ENCODE measurements at places on chromosomes 1 and 21.

DNA sequence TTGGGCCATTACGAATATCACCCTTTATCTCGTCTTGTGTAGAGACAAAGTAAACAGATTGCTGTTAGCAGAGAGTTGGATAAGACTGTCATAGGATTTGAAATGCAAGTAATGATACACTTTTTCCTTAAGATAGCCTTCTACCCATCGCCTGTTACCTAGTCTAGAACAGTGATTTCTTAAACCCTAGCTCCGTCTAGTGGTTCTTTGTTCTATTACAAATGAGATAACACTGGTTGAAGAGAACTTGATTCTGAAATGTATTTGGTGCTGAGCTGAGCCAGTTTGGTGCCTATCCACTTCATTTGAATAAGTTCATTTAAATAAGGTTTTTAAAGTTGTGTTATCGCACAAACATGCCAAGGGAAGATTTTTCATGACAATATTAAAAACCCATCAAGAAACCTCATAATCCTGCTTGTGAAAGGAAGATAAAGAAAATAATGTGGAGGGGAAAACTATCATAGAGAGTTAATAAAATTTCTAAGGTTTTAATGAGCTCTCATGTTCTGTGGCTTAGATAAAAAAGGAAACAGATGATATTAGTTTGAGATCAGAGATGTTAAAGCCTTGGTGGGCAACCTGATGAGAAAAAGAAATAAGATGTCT is 1.5 kb upstream of the KCNH1 start:
- DNase-seq, result no peak

- no peak for DNase-seq
These were observed 52.5 kb upstream of the ZNF648 start for GRCh38 chr1:182113879-182114626.

DNA sequence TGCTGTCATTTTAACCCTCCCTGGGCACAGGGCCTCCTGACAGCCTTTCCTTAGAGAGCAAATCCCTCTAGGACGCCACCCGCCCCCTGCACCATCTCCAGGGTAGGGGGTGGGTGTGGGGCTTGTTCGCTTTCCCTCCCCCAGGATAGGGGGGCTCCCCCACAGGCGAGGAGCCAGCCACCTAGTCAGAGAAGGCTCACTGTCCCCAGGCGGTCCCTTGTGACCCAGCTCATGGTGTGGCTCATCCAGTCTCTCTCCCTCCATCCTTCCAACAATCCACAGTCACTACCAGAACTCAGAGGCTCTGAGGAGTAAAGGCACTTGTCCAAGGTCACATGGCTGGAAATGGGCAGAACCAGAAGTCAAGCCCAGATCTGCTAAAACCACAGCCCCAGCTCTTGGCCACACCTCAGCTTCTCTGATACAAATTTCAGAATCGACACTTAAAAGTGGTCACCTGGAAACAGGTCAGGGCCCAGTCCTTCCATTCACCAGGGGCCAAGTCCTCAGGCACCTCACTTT is 89.8 kb downstream of the MRPL37 start:
- no peak for DNase-seq

DNA sequence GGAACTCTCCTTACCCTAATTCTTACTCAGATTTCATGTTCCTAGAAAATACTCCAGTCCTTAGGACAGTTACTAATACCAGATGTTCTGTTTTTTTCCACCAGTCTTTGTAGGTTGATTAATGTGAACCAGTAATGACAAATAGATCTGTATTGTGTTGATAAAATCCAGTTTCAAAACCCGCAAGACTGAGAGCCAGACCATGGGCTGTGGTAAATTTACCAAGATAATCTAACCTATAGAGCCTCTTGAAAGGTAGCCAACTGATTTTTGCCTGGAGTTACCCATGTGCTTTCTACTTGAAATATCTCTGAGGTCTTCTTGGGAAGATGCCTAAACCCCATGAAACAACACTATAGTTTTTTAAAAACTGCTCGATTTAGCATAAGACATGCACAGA is 46.5 kb upstream of the CDC7 start:
- no peak for DNase-seq

- DNase-seq, result no peak
These were observed at the start of gene IGSF21 for GRCh38 chr1:18107369-18108298. IGSF21 (plus strand) TSS chr1:18107798; CDS start chr1:18108129, 331 bp downstream.

GRCh38 chr1:219359126-219359525 is 185.4 kb downstream of the LYPLAL1 start:
- DNase-seq, result no peak

DNA sequence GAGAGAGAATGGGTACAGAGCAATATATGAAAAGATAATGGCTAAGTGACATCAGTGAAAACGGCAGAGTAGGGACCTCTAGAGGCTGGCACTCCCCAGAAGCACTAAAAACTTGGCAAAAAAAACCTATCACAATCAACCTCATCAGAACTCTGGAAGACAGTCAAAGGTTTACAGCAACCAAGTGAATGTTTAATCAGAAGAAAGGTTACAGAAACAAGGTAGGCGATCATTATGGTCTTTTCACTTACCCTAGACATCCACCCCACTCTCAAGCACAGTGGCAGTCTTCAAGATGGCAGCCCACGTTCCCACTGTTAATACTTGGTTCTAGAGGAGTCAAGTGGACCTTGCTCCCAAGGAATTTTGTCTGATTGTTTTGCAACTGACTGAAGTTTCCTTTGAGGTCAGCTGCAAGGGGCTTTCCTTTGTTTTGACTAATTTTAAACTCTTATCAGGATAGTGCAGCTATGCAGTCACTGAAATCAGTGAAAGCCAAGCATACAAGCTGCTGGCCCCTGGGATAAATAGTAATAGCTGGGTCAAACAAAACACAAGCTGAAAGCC is 7.2 kb downstream of the KIFAP3 start:
- no peak for DNase-seq

DNA sequence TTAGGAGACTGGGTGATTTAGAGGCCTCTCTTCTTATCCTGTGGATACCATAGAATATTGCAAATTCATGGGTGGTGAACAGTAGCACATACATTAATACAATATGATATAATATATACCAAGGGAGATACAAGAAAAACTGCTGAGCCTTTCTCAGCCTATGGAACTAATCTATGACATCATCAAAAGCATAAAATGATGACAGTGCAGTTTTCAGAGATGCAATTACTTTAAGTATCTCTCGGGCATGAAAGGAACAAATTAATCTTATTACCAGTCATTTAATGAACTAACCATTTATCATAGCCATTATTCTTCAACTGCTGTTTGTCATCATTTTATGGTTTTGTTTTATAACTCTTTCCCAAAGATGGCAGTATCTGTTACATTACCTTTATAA is 3.5 kb downstream of the CHODL start:
- DNase-seq, result no peak

DNA sequence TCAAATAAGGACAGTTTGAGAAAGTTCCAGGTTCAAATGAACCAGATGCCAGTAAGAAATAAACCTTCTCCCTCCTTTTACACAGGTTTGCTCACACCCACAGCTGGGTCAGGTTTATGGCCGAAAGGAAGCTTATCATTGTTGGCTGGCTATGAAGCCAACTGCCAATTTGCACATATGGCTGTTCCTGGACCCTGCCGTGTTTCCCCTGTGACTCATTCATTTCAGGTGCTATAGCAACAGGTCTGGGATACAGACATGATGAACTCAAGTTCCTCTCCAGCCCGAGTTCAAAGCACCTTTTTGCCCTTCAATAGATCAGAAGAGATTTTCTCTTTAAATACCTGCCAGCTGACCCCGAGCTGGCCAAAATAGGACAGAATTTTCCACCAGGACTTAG is 134.4 kb upstream of the SMYD2 start:
- DNase-seq, result no peak

- no peak for DNase-seq
These were observed 2.1 kb downstream of the SLAMF8 start for GRCh38 chr1:159828581-159829272.

GRCh38 chr21:46122237-46122671 is 24.3 kb downstream of the COL6A2 start:
- DNase-seq, result peak; percentile 3

GRCh38 chr1:167832693-167833092 is 81.2 kb downstream of the ADCY10 start:
- DNase-seq, result no peak

- no peak for DNase-seq
These were observed 91.1 kb downstream of the EPHB2 start for GRCh38 chr1:22801761-22802160.

GRCh38 chr1:202625416-202626360 is 84.6 kb downstream of the SYT2 start:
- peak; percentile 52 for DNase-seq

DNA sequence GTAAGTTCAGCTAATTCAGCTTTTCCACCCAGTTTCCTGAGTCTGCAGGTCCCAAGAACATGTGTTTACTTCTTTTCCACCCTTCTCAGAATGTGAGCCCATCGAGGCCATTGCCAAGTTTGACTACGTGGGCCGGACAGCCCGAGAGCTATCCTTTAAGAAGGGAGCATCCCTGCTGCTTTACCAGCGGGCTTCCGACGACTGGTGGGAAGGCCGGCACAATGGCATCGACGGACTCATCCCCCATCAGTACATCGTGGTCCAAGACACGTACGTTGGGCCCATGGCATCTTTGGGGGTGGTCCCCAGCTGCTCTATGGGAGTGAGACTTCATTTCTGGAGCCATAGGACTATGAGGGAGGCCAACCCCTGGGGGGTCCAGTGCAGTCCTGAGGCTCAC is 17.2 kb upstream of the IKBKE start:
- no peak for DNase-seq

All from progenitor cell of endocrine pancreas (in vitro differentiated cells).